IPS-NIHi11 (cell line): ENCODE measurements at places on chromosomes 4 and X.

DNA sequence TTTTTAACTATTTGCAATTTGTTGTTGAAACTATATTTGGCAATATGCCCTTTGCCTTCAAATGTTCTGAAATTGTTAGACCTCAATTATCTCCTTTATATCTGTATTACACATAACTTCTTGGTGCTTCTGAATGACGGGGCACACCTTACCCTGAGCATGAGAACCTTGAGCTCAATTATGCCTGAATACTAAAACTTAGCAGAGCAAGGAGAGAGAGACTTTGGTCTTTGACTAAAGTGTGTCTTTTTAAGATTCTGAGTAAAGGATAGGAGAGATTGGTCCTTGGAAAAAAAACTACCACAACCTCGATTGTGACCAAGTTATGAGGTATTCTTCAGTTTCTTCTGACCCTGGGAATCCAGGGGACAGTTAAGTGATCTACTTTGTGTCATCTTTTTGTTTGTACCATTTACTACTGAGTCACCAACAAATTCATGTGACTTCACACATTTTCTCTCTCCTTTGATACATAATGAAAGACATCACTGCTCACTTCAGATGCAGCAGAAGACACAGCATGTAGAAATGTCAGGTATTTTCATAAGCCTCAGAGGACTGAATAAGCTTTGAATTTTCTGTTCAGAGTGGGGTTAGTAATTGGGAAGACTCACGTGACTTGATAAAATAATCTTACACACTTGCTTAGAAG is 51.4 kb downstream of the PTTG2 start:
- no peak for DNase-seq

GRCh38 chr4:120839974-120840751 is 82.4 kb downstream of the PRDM5 start:
- no peak for DNase-seq

- DNase-seq: no peak
Measured at GRCh38 chrX:82196866-82197265, 995.0 kb downstream of the SH3BGRL start.

GRCh38 chrX:123918106-123918721 is 43.3 kb upstream of the STAG2 start:
- DNase-seq: no peak

DNA sequence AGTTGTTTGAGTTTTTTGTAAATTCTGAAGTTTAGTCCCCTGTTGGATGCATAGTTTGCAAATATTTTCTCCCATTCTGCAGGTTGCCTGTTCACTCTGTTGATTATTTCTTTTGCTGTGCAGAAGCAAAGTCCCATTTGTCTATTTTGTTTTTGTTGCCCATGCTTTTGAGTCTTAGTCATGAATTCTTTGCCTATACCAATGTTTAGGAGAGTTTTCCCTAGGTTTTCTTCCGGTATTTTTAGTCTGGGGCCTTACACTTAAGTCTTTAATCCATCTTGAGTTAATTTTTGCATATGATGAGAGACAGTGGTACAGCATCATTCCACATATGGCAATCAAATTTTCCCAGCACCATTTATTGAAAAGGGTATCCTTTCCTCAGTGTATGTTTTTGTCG is 405.8 kb upstream of the RPS6KA3 start:
- DNase-seq: no peak

GRCh38 chr4:3773552-3774001 is 7.4 kb downstream of the ADRA2C start:
- DNase-seq: no peak

DNA sequence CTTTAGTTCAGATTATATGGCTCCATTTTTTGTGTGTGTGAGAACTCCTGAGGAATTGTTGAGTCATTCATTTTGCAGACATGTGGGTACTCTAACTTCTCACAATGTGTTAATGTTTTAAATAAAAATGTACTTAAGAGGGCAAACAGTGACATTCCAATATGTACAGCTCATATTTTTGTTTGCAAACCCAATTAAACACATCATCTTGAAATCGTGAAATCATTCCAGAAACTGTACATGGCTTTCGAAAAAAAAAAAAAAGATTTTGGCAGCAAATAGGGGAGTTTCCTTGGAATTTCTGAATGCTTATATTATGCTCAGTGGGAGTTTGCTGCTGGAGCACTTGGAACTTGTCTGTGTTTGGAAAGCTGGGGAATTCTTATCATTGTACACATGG is 85.0 kb downstream of the HPGD start:
- no peak for DNase-seq

DNA sequence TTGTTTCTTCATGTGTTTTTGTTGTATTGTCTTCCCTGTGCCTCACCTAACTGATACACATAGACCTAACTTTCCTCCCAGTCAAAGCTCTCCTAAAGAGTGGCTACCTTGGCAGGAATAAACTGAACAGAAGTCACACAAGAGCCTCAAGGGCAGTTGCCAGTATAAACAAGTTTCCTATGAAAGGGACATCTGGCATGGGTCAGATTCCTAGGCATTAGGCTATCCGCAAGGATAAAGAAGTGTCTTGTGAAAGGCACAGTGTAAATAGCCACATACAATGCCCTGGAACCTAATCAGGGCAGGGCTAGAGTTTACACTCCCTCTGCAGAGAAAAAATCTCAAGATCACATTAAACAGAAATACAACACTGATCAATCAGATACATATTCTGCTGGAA is 220.8 kb downstream of the SPANXN3 start:
- DNase-seq: no peak
